ENCODE measurements at places on chromosomes 12 and 14. TPM values are rescaled to one million over a fixed set of nuclear protein-coding genes. Genes with fewer than 3 reads are reported as not detected.

DNA sequence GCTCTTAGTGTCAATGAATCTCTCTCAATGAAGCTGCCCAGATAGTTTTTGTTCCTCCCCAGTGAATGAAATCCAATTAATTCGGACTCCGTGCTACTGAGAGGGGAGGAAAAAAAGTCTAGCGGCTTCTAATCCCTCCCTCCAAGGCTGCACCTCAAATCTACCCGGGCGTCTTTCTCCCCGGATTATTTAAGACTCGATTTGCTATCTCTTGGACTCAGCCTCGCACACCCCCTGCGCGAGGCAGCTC, 134 bp downstream of the DUSP6 start:
- H3K4me1 ChIP-seq = peaks cover 63% of the 10 kb centered on the region
- peak overlapping the region; percentile 75 for H3K4me3 ChIP-seq
- H3K36me3 ChIP-seq = peaks cover 5% of the 10 kb centered on the region
- H3K27ac ChIP-seq = peak overlapping the region; percentile 99
- H3K27me3 ChIP-seq = no peaks in the 10 kb centered on the region

Gene CSRP2
- 46.1 TPM for total RNA-seq

Gene IL31
- total RNA-seq = not detected

Gene FBRSL1
- total RNA-seq = 14.4 TPM

GRCh38 chr12:99985129-99985570, 414 bp upstream of the ANKS1B start:
- no peaks in the 10 kb centered on the region for H3K27me3 ChIP-seq
- H3K36me3 ChIP-seq = no peaks in the 10 kb centered on the region
- H3K4me1 ChIP-seq = peaks cover 24% of the 10 kb centered on the region
- peak; percentile 72 for DNase-seq
- H3K4me3 ChIP-seq = peak overlapping the region; percentile 80

GRCh38 chr12:120138366-120138765, 21.8 kb upstream of the RAB35 start:
- H3K36me3 ChIP-seq = peaks cover 98% of the 10 kb centered on the region
- no peak overlapping the region for H3K4me3 ChIP-seq
- H3K4me1 ChIP-seq = no peaks in the 10 kb centered on the region
- H3K27me3 ChIP-seq = no peaks in the 10 kb centered on the region

- H3K4me1 ChIP-seq = peaks cover 50% of the 10 kb centered on the region
- H3K27me3 ChIP-seq = peaks cover 19% of the 10 kb centered on the region
- H3K36me3 ChIP-seq = peaks cover 8% of the 10 kb centered on the region
- peak overlapping the region; percentile 70 for H3K4me3 ChIP-seq
- peak overlapping the region; percentile 92 for H3K27ac ChIP-seq
Measured at GRCh38 chr12:114683709-114684097, 272 bp downstream of the TBX3 start.

DNA sequence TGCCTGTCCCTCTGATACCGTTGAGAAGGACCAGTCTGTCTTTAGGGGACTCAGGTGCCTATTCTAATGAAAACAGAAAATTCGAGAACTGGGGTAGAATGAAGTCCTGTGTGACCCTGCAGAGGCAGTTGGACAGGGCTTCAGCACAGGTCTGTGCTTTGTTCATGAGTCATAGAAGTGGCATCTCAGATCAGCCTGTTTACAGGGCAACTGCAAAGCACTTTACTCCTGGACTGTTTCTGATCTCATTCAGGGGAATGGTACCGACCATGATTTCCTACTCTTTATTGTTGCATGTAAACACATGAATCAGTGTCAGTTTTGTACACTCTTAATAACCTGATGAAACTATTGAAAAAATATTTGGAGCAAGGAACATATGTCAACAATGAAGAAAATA, 1517.0 kb downstream of the AACS start:
- H3K27me3 ChIP-seq = no peaks in the 10 kb centered on the region
- no peaks in the 10 kb centered on the region for H3K36me3 ChIP-seq
- H3K27ac ChIP-seq = no peak overlapping the region
- H3K4me1 ChIP-seq = no peaks in the 10 kb centered on the region
- no peak for DNase-seq

Gene ESRRB
- not detected for total RNA-seq

DNA sequence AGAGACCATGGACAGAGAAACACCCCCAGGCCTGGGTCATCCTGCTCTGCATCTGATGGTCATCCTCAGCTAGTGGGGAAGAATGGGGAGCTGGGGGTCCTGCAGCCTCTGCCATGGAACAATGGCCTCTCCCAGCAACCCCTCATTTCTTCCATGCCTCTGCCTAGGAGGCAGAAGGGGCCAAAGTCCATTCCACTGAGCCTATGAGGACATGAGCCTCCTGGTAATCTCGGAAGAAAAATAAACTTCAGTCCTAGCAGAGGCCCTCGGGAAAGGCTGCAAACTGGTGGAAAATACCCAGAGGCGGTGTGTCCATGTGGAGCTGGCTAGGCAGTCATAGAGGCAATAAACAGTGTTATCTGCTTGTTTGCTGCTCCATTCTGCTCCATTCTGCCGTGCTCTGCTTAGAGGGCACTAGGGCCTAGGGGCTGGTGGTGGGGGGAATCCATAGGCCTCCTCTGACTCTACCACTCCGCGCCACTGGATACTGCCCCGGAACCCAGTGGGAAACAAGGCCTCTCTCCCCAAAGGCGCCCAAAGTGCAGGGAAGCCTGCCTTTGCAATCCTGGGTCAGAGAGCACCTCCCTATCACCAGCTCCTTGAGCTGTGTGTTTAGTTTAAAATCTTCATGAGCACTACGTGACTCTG, 4.5 kb downstream of the PGF start:
- no peaks in the 10 kb centered on the region for H3K27me3 ChIP-seq
- no peak overlapping the region for H3K4me3 ChIP-seq
- no peak overlapping the region for H3K27ac ChIP-seq
- H3K36me3 ChIP-seq = no peaks in the 10 kb centered on the region
- H3K4me1 ChIP-seq = peaks cover 43% of the 10 kb centered on the region
- no peak for DNase-seq

GRCh38 chr14:104996032-104996431, 10.4 kb downstream of the CLBA1 start:
- H3K27me3 ChIP-seq = no peaks in the 10 kb centered on the region
- H3K36me3 ChIP-seq = peaks cover 17% of the 10 kb centered on the region

Gene PLBD1
- 18.7 TPM for total RNA-seq

- no peaks in the 10 kb centered on the region for H3K36me3 ChIP-seq
- no peak overlapping the region for H3K4me3 ChIP-seq
- no peak for DNase-seq
- H3K27me3 ChIP-seq = no peaks in the 10 kb centered on the region
- no peaks in the 10 kb centered on the region for H3K4me1 ChIP-seq
Measured at GRCh38 chr14:61080591-61081010, 99.6 kb downstream of the SLC38A6 start.

Gene ANG
- 22.0 TPM for total RNA-seq

GRCh38 chr12:127025545-127025944, 1241.4 kb upstream of the TMEM132C start:
- no peak for DNase-seq
- H3K27me3 ChIP-seq = no peaks in the 10 kb centered on the region
- no peaks in the 10 kb centered on the region for H3K36me3 ChIP-seq
- H3K4me1 ChIP-seq = no peaks in the 10 kb centered on the region
- no peak overlapping the region for H3K4me3 ChIP-seq
- no peak overlapping the region for H3K27ac ChIP-seq

Gene LPAR5
- 1.7 TPM for total RNA-seq

DNA sequence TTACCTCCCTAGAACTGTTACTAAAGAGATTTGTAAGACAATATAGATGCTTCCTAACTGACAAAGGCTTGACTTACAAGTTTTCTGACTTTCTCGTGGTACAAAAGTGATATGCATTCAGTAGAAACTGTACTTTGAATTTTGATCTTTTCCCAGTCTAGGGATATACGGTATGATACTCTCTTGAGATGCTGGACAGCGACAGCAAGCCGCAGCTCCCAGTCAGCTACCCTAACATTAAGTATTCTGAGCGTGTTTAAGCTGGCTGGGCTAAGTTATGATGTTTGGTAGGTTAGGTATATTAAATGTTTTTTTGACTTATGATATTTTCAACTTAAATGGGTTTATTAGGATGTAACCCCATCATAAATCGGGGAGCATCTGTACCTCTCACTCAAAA, 55.2 kb upstream of the CDKL1 start:
- no peak overlapping the region for H3K4me3 ChIP-seq
- peaks cover 9% of the 10 kb centered on the region for H3K4me1 ChIP-seq
- H3K27me3 ChIP-seq = no peaks in the 10 kb centered on the region
- H3K27ac ChIP-seq = no peak overlapping the region
- peaks cover 17% of the 10 kb centered on the region for H3K36me3 ChIP-seq

Gene GLS2
- total RNA-seq = 0.97 TPM

- no peaks in the 10 kb centered on the region for H3K4me1 ChIP-seq
- no peak overlapping the region for H3K4me3 ChIP-seq
- H3K27me3 ChIP-seq = no peaks in the 10 kb centered on the region
- H3K36me3 ChIP-seq = no peaks in the 10 kb centered on the region
Measured at GRCh38 chr12:106736051-106736957, 38.2 kb upstream of the RIC8B start.

GRCh38 chr12:113007166-113007565, 28.8 kb downstream of the OAS2 start:
- H3K4me1 ChIP-seq = no peaks in the 10 kb centered on the region
- H3K4me3 ChIP-seq = no peak overlapping the region
- H3K27ac ChIP-seq = no peak overlapping the region
- no peak for DNase-seq

GRCh38 chr14:100979780-100980179, 76.3 kb upstream of the RTL1 start:
- H3K4me3 ChIP-seq = no peak overlapping the region
- no peaks in the 10 kb centered on the region for H3K4me1 ChIP-seq
- H3K27me3 ChIP-seq = no peaks in the 10 kb centered on the region
- no peaks in the 10 kb centered on the region for H3K36me3 ChIP-seq
- no peak for DNase-seq

Gene KCNA1
- total RNA-seq = 0.71 TPM

GRCh38 chr14:28264306-28264705, 502.3 kb upstream of the FOXG1 start:
- no peak overlapping the region for H3K27ac ChIP-seq
- no peak overlapping the region for H3K4me3 ChIP-seq
- no peak for DNase-seq
- no peaks in the 10 kb centered on the region for H3K4me1 ChIP-seq

GRCh38 chr12:42140901-42141300, 3.8 kb downstream of the GXYLT1 start:
- no peak overlapping the region for H3K4me3 ChIP-seq
- H3K4me1 ChIP-seq = peaks cover 32% of the 10 kb centered on the region
- H3K27me3 ChIP-seq = no peaks in the 10 kb centered on the region
- DNase-seq = no peak

DNA sequence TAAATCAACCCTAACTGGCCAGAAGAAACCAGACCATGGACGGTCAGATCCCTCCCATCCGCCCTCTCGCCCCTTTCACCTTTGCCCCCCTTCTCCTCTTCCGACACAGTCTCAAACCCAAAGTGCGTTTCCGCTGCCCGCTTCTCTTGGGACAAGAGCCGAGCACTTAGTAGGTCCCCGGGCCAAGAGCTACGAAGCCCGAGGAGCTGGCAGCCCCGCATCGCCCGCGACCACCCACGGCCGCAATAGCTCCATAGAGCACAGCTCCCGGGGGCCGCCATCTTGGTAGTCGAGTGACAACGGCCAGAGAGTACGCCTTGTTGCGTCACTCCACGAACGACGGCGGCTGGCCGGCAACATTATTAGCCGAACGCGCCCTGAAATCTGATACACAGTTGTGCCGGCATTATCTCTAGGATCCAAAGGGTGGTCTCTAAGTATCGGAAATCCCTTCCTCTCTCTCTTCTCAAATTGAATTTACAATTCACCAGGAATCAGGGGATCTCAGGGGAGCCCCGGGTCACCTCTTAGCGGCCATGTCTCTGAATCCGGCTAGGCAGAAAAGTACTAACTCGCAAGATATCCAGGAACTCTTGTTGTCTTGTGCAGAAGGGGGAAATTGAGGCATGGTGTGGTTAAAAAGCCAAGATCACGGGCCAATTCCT, at the start of gene COQ5:
TSS of gene COQ5 (minus strand) at position 298 of the 665 bp plus-strand sequence. CDS start at position 281, 17 bp downstream.
- peaks cover 23% of the 10 kb centered on the region for H3K4me1 ChIP-seq
- H3K27ac ChIP-seq = peak within 1 kb of the TSS; percentile 90
- no peaks in the 10 kb centered on the region for H3K27me3 ChIP-seq
- peak within 1 kb of the TSS; percentile 69 for H3K4me3 ChIP-seq
- H3K36me3 ChIP-seq = peaks cover 13% of the 10 kb centered on the region
